ENCODE measurements at places on chromosomes 7 and 10.

GRCh38 chr7:6709808-6710207 is 3.1 kb upstream of the ZNF12 start:
- no peak overlapping the region for H3K27ac ChIP-seq
- H3K36me3 ChIP-seq, result peaks cover 5% of the 10 kb centered on the region
- DNase-seq, result no peak
- H3K27me3 ChIP-seq, result peaks cover 43% of the 10 kb centered on the region
- peaks cover 13% of the 10 kb centered on the region for H3K4me1 ChIP-seq

GRCh38 chr10:117167789-117168674 is 29.3 kb upstream of the KCNK18 start:
- H3K36me3 ChIP-seq, result no peaks in the 10 kb centered on the region
- peaks cover 100% of the 10 kb centered on the region for H3K27me3 ChIP-seq
- H3K27ac ChIP-seq, result no peak overlapping the region
- H3K4me3 ChIP-seq, result peak overlapping the region; percentile 64

DNA sequence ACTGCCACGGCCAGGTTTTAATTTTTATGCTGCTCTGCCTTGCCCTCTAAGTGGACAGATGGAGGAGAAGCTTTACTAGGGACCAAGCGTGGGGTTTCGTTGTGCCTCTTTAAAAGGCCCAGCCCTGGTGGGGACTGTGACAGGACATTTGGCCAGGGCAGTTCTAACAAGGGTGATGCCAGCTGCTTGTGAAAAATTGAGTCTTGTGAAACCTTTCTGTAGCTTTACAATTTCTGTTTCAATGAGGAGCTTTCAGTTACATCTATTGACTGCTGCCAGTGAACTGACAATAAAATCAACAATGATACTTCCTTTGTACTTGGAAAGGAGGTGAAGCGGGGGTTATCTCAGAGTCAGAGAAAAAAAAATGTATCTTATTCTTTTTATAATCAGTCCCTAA is 233.1 kb upstream of the CSTF2T start:
- H3K27ac ChIP-seq, result no peak overlapping the region
- H3K36me3 ChIP-seq, result no peaks in the 10 kb centered on the region
- no peaks in the 10 kb centered on the region for H3K27me3 ChIP-seq

- peak; percentile 86 for DNase-seq
- no peak overlapping the region for H3K27ac ChIP-seq
- no peak overlapping the region for H3K4me3 ChIP-seq
- no peaks in the 10 kb centered on the region for H3K36me3 ChIP-seq
- peaks cover 19% of the 10 kb centered on the region for H3K27me3 ChIP-seq
Measured at GRCh38 chr7:135335628-135336139, 102.0 kb downstream of the STRA8 start.

- peaks cover 52% of the 10 kb centered on the region for H3K27me3 ChIP-seq
- no peaks in the 10 kb centered on the region for H3K36me3 ChIP-seq
- H3K27ac ChIP-seq, result no peak overlapping the region
- no peak for DNase-seq
Measured at GRCh38 chr7:128227271-128227670, 13.8 kb upstream of the LEP start.

DNA sequence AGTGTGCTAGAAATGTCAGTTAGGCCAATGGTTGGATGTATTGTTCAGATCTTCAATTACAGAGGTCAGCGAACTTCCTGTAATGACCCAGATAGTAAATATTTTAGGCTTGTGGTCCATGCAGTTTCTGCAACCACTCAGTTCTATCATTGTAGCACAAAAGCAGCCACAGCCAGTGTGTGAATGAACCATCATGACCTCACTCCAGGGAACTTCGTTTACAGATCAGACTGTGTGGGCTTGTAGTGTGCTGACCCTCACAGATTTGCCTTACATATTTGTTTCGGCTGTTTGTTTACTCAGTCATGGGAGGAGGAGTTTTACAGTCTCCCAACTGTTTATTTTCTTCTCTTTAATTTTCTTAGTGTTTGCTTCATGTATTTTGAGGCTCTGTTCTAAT is 55.4 kb downstream of the LANCL2 start:
- H3K36me3 ChIP-seq, result peaks cover 11% of the 10 kb centered on the region
- H3K27ac ChIP-seq, result no peak overlapping the region
- no peak for DNase-seq
- no peaks in the 10 kb centered on the region for H3K27me3 ChIP-seq
- H3K4me3 ChIP-seq, result no peak overlapping the region

All from mesothelial cell of epicardium (in vitro differentiated cells).